ENCODE measurements at places on chromosomes 6 and 20.

DNA sequence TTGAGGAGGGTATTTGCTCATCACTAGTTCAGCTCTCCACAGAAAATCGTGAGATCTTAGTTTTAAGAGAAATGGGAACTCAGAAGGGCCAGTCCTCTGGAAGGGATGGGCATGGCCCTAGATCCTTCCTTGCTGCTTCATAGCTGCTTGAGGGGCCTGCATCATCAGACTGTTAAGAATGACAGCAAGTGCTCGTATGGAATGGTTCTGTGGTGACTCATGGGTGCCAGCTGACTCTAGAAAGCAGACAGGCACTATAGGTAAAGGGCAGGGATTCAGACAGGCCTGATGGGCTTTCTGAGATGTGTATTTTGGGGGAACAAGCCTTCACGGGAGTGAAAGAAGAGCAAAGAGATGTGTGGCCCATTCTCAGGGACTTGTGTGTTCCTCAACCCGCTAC, 90.8 kb downstream of the MYLK4 start:
- no peak for DNase-seq

DNA sequence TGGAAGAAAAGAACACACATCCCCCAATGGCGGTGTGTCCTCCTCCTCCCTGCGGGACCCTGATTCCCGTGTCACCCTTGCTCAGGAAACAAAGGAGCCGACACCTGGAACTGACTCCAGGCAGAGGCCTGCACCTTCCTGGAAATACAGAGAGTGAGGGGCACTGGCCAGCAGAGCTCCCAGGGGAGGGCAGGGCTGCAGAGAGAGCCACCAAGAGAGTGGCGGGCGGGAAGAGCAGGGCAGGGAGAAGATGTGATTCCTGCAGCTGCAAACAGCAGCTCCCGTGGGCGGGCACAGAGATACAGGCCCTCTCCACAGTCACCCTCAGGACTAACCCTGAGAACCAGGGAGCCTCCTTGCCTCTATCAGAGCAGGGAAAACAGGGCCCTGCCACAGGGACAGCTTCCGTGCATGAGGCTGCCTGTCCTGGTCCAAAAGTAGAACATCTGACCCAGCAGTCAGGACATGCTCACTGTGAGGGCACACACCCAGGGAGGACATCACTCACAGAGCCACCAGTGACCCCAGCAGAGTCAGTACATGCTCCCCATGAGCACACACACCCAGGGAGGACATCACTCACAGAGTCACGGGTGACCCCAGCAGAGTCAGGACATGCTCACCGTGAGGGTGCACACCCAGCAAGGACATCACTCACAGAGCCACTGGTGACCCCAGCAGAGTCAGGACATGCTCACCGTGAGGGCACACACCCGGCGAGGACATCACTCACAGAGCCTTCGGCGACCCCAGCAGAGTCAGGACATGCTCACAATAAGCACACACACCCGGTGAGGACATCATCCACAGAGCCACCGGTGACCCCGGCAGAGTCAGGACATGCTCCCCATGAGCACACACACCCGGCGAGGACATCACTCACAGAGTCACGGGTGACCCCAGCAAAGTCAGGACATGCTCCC, 193.1 kb downstream of the DLL1 start:
- no peak for DNase-seq

DNA sequence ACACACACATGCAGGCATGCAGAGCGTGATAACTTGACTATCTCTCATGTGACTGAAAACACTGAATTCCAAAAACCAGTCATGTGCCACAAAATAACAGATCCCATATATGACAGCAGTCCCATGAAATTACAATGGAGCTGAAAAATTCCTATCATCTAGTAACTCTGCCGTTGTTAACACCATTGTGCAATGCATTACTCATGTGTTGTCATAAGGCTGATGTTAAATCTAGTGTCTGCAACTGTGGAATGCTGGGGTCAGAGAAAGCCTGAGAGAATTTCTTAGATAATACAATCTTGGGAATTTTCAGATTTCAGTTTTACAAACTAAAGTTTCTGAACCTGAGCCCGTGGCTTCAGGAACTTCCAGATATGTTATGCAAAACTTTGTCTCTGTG, 70.2 kb downstream of the LYRM4 start:
- no peak for DNase-seq

- no peak for DNase-seq
Measured at GRCh38 chr20:61668771-61669503, 396.7 kb downstream of the TAF4 start.

- DNase-seq: no peak
Measured at GRCh38 chr6:108145639-108146038, 20.2 kb upstream of the NR2E1 start.

- no peak for DNase-seq
Measured at GRCh38 chr6:128174724-128175123, 273.9 kb upstream of the THEMIS start.

DNA sequence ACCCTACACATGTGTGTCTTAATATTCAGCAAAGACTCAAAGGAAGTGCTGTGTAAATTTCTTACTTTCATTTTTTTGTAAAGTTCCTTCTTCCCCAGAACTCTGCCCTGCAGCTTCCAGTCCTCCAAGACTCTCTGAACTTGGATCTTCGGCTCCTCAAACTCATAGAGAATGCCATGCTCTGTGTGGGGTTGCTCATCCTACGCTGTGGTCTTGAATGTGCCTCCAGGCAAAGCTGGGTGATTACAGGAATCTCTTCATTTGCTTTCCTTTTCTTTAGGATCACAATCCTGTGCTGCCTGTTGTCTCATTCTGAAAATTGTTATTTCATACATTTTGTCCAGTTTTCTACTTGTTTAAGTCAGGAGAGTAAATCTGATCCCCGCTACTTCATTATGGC, 14.5 kb upstream of the CDC5L start:
- no peak for DNase-seq

DNA sequence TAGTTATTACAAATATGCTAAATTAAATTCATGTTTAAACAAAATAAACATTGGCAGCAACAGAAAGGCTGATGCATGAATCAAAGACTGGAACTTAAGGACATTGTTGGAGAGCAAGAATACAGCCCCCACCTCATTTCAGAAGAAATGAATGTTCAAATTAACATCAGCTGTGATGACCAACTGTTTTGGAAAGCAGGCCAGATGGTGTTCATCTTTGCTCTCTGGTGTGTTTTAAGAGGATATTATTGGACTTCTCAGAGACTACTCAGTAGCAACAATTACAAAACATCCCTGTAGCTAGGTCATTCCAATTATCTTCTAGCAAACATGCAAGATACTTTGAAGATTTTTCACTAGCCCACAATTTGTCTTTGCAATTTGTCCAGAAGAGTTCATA, 118.6 kb upstream of the DOK5 start:
- no peak for DNase-seq

DNA sequence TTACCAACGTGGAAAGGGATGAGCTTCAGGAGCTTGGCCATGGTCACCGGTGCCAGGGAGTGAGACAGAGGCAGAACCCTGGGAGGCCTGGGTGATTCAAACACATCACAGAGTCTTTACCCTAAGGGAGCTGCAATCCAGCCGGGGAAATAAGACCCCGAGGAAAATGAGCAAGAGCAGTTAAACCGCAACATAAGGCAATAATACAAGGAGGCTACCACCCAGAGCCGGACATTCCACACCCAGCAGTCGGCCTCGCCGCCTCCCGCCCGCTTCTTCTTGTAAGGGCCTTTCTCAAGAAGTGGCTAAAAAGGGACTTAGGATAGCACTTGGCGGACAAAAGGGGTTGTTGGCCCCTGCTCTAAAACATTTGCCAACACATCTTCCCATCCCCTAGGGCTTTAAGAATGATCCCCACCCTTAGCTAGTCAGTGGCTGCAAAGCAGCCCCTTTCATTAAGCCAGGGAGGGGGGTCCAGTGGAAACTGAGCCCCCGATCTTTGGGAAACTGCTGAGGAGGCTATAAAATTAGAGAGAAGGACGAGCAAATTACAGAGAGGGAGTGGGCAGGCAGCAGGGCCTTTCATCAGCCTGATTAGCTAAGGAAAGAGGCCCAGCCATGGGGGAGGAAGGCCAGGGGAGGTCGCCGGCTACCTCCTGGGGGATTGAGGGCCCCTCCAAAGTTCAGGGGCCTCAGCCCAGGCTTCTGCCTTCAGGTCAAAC, 34.3 kb downstream of the SNX5 start:
- no peak for DNase-seq

DNA sequence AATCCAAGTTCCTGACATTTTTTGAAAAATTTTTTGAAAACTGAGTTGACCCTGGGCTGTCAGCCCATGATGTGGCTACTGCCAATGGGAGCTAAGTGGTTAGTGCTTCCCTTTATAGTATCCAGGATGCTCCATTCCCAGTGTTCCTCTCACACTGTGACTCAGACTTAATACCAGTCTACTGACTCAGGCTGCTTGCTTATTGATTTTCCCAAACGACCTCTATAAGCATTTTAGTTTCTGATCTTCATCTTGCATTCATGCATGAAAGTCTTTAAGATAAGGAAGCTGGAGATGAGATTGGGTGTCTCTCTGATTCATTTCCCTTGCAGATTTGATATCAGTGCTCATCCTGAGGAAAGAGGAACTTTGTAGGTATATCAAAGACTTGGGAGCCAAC, 560.0 kb downstream of the TBC1D32 start:
- DNase-seq: no peak

- DNase-seq: no peak
Measured at GRCh38 chr20:38214256-38215193, 46.0 kb downstream of the KIAA1755 start.

- DNase-seq: no peak
Measured at GRCh38 chr20:52469128-52469527, 277.5 kb upstream of the ZFP64 start.

DNA sequence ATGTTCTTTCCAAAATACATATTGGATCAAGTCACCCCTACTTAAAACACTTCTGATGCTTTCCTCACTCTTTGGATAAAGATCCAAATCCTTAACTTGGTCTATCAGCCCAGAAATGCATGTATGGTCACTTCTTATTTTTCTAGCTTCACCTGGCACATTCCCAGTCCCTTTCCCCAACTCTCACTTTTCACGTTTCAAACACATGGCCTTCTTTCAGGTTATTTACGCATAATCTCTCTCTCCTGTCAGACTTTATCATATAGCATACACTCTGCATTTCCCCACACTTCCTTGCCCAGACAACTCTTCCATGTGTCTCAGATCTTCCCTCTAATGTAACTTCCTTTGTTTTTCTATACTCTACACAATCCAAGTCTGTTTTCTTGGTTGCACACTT, 12.8 kb downstream of the PHIP start:
- no peak for DNase-seq

- DNase-seq: no peak
Measured at GRCh38 chr6:157551041-157551832, 170.2 kb downstream of the ZDHHC14 start.

GRCh38 chr6:154995254-154996015, at the start of gene TIAM2:
TIAM2 (plus strand) TSS chr6:154995315; CDS start chr6:155129224, 133,909 bp downstream.
- peak; percentile 17 for DNase-seq

DNA sequence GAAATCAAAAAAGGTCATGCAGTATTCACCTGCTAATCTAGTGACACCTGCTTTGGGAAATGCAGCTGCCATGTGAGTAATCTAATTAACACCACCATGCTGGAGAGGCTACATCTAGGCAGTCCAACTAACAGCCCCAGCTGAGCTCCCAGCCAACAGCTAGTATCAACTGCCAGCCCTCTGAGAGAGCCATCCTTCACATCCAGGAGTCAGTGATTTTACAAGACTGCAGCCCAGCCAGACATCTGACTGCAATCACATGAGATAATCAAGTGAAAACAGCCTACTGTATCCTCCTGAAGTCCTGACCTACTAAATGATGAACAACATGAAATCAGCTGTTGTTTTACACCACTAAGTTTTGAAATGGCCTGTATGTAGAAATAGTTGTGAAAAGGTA, 298.4 kb downstream of the TRDN start:
- no peak for DNase-seq

DNA sequence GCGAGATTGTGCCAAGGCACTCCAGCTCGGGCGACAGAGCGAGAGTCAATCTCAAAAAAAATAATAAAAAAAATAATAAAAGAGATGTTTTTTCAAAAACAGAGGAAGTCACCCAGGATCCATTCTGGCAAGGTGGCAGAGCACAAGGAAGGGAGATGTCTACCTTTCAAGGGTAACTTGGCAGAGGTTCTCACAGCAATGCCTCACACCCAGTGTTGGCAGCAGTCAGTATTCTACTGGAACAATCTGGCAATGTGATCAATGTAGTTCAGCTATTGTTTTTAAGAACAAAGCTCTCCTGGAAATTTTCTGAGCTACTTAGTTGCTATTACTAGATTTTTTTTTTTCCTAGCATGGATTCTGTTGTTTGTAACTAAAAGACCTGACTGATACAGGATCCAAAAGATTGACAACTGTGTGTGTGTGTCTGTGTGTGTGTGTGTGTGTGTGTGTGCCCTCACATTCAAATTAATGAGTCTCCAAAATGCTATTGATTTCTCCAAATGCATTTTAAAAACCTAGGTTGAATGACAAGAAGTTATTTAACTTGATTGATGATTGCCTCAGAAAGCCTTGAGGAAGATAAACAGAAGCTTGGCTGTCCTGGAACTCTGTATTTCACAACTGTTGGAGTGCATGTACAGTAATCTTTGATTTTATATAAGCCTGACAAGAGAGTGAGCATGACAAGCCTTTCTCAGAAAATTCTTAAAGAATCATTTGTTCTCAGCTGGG, 114.1 kb upstream of the RREB1 start:
- DNase-seq: no peak

GRCh38 chr6:48021904-48022303, 89.1 kb downstream of the PTCHD4 start:
- DNase-seq: no peak

DNA sequence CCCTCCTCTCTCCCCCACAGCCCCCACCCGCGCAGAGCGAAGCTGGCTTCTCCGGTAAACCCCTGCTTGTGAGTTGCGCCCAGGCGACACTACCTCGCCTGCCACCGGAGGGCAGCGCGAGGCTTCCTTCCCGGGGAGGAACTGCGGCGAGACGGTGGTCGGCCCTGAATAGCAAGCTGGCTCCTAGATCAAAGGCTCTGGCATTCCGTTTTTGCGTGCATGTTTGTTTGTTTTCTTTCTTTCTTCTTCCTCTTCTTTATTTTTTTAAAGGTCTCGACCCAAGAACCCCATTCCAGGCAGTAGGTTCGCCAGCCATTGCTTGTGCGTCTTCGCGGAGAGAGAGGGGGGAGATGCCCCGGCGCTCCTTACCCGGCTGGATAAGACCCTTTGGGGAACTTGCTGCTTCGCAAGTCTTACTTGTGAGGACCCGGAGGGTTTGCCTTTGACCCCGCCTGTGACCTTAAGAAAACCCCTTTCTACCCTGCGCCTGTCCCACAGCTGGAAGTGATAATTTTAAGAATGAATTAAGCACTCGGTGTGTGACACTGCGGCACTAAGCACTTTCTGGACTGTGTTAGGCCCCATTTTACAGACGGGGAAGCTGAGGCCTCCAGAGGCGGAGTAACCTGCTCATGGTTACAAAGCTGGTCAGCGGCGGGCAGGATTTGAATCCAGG, 92.7 kb upstream of the SIRPA start:
- DNase-seq: no peak

GRCh38 chr6:107668743-107669474, 155.2 kb downstream of the SCML4 start:
- DNase-seq: no peak

- no peak for DNase-seq
Measured at GRCh38 chr6:20906945-20907344, 372.7 kb downstream of the CDKAL1 start.

- DNase-seq: no peak
Measured at GRCh38 chr20:46093531-46093930, 3.8 kb upstream of the NCOA5 start.

- no peak for DNase-seq
Measured at GRCh38 chr6:73537677-73538076, 16.8 kb upstream of the EEF1A1 start.

- DNase-seq: no peak
Measured at GRCh38 chr6:154569156-154569862, 58.8 kb upstream of the CNKSR3 start.

- no peak for DNase-seq
Measured at GRCh38 chr6:2482773-2483172, 237.4 kb upstream of the GMDS start.

Measured in stimulated activated CD4-positive, alpha-beta T cell treated with anti-CD3 and anti-CD28 coated beads, Interleukin-1b, Interleukin-23, amount 100 ng/mL, for 1 hour (primary cell).